ENCODE measurements at places on chromosomes 3 and 15.
A peak's percentile ranks its signal among the peaks of the same experiment; 100 is the strongest.

- DNase-seq: no peak
Observed at GRCh38 chr3:170643831-170644230, 58.0 kb upstream of the SLC7A14 start.

GRCh38 chr15:32908135-32908801, 190.5 kb downstream of the GREM1 start:
- DNase-seq: peak; percentile 90

DNA sequence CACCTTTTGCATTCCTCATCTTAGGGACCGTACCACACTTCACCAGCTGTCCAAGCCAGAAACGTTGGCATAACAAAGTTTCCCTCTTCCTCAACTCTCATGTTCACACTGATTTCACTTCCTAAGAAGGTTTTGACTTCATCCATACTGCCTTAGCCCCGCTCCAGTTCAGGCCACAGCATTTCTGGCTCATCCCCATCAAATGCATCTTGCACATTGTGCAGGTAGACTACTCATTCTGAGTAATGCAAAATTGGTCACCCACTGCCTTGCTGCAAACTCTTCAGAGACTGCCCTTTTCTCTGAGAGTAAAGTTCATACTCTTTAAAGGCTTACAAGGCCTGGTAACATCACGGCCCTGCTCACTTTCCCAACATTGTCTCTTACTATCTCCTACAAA, 8.8 kb downstream of the NUSAP1 start:
- DNase-seq: no peak

DNA sequence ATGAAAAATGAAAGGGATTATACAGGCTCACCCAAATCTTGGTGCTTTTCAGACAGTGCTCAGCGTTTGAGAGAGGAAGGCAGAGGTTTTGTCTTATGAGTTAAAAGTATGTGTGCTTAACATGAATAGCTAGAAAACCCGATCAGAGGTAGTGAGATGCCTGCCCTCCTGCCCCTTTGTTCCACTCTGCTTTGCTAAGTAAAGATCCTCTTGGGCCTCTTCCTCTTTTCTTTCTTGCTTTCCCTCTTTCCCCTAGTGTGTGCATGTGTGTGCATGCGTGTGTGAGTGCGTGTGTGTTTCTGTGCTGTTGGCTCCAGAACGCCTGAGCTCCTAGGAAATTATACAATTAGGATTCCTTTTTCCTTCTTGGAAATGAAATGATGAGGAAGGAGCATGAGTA, 261.3 kb upstream of the NR2E3 start:
- no peak for DNase-seq

DNA sequence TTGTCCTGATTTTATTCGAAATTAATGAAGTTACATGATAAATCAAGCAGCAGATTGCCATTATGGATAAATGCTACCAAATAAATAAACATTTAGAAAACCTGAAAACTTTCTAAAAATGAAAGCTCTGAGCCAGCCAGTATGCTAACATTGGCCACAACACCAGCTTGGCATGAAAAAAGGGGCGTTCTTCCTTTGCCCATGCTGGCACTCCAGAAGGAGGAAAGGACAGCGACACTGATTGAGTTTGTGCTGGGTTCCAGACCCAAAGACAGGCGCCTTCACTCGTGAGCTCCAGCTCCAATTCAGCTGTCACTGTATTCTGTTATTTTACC, 5.1 kb downstream of the STIMATE start:
- no peak for DNase-seq

GRCh38 chr3:9700536-9700935, 3.1 kb upstream of the CPNE9 start:
- DNase-seq: peak; percentile 4

GRCh38 chr3:66297900-66298299, 77.1 kb downstream of the SLC25A26 start:
- DNase-seq: peak; percentile 63

DNA sequence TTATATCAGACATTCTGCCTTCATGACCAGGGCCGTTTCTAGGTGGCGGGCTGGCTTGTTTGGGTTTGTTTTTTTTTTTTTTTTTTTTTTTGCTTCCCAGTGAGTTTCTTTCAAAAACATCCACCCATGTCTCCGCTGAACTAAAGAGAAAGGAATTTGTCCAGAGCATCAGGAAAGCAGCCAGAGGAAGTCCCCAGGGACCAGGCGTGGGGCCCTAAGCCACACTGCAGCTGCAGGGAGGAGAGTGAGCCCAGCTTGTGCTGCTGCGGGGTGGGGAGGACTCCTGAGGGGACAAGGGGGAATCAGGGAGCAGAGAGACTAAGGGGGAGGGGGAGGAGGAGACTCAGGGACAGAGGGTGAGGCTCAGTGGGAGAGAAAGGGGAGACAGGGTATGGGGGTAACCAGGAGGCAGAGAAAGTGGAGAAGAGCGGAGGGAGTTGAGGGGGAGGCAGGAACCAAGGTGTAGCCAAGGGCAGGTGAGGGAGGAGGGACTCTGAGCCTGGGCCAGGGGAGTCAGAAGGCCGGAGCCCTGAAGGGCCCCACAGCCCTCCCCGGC, 49.5 kb downstream of the CYP11A1 start:
- DNase-seq: peak; percentile 97

All from cardiac fibroblast (primary cell).